Activated CD8-positive, alpha-beta T cell treated with anti-CD3 and anti-CD28 coated beads for 36 hours (primary cell): ENCODE measurements at places on chromosomes 11 and 22.

DNA sequence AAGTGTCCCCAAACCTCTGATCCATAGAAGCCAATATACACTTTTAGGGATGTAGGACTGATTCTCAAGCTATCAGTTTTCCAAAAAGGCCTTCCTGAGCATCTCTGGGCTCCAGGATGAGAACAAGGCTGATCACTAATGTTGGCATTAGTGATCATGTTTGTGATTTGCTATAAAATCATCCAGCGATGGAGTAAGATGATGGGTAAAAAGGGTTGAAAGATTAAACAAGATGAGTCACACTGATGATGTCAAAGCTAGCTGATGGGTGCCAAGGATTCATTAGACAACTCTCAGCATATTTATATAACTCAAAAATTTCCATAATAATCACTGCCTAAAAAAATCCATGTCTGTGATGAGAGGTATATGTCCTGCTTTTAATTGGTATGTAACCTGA, 42.8 kb downstream of the ZNF280B start:
- no peak for DNase-seq

GRCh38 chr11:96107143-96107824, 183.4 kb upstream of the MTMR2 start:
- DNase-seq = no peak

GRCh38 chr11:16778876-16779275, 40.4 kb downstream of the C11orf58 start:
- no peak for DNase-seq

DNA sequence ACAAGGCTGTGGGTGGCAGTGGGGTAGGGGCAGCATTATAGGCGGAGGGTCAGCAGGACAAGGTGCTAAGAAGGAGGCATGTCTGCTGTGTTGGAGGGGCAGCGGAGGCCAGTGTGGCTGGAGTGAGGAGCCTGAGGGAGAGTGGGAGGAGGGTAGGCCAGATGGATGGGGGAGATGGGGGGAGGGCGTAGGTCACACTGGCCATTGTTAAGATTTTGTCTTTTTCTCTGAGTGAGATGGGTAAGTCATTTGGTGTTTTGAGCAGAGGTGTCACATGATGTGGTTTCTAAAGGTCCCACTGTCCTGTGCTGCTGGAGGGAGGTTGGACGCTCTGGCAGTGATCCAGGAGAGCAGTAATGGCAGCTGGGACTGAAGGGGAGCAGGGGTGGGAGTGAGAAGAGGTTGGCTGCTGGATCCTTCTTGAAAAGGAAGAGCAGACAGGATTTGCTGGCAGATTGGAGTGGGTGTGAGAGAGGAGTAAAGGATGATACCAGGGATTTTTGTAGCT, 9.8 kb downstream of the PPP6R3 start:
- peak; percentile 12 for DNase-seq
